ENCODE measurements at places on chromosomes 4 and X.

DNA sequence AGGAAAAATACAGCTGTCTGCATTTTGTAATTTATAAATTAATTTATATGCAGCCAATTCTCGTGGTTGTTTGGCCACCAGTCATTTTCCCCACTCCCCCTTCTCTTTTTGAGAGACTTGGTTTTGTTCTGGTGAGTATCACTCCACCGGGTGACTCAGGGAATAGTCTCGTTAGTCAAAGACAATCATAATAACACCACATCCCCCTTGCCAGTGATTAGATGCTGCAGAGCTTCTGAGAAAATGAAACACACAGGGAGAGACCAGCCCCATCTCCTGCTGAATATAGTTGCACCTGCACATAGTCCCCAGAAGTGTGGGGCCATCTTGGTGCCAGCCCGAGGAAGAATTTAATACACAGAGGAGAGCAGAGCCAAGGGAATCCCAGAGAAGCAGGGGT is 8.0 kb upstream of the FNIP2 start:
- no peak for DNase-seq

DNA sequence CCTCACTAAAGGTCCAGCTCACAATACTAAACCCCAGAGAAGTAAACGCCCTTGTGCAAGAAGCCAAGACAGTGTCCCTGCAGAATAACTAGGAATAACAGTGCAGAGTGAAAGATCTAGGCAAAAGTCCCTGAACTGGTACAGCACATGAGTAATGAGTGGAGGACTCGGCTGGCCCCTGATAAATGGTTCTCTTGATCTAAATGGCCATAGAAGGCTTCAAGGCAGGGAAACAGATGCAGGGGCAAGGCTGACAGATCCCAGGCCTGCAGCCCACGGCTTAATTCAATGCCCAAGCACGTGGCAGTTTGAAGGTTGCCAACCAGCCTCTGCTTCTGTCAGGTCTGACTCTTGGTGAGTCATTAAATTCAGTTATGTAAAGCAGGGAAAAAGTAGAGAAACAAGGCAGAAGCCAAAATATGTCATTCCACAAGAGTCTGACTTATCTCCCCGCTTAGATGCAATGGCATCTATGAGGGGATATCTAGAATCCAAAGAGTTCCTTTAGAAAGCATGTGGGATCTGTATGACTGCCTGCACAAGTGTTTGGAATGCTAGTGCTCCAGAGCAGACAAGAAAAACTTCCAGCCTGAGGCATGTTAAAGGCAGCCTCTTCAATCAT is 121.3 kb downstream of the PRDM5 start:
- DNase-seq = no peak

DNA sequence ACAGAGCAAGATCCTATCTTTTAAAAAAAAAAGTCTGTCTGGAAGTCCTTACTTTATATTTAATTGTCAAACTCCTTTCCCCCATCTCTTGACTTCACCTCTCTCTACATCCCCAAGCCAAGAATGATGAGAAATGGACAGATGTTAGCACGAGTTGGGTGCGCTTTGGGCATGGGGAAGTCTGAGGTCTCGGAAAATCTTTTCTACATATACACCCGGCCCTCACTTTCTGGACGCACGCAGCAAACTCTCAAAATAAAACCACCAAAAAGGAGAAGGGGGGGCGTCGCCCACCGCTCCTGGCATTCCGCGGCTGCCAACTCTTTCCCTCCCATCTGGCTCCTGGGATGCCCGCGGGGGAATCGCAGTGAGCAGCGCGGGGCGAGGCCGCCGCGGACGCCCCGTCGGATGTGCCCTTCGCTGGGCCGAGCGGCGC is 756 bp downstream of the IGFBP7 start:
- no peak for DNase-seq

- no peak for DNase-seq
Observed at GRCh38 chr4:144579411-144580030, 66.4 kb upstream of the HHIP start.

GRCh38 chrX:71217298-71217697 is 5.7 kb upstream of the GJB1 start:
- no peak for DNase-seq

DNA sequence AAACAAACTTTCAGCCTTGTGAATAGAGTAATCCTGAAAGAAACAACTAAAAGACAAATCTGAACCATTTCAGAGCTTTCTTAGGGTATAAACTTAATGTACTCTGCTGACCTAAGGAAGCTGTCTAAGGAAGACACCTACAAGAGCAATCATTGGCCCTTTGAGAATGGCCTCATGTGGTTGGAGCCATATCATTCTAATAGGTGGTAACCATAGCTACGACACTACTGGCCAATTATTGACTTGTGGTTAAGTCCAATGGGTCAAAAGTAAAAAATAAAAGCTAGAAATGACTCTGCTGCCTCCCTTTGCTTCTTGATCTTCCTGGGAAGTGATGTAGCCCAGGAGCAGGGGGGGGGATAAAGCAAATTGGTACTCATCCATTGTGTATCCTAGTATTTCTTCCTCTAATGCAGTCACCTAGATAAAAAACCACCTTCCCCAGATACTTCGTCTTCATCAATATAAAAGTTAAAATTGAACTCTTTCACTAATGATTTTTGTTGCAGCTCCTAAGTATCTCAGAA is 547.0 kb downstream of the ARAP2 start:
- DNase-seq = no peak
